ENCODE measurements at places on chromosomes 11 and 22.

GRCh38 chr22:39361496-39361895 is 11.7 kb downstream of the SYNGR1 start:
- DNase-seq: no peak

DNA sequence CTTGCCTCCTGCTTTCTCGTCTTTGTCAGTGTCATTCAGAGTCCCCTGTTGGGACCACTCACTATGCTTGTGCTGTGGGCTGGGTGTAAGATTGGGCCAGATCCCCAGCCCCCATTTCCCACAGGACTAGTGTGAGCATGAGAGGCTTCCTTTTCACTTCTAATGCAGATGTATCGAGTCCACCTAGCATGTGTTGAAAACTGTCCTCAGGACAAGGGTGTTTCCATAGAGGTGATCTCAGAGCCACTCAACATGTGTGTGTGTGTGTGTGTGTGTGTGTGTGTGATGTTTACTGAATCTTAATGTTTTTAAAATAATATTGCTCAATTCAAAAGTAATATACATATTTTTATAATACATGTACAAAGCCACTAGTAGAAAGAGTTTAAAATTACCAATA is 11.4 kb upstream of the CD44 start:
- DNase-seq: no peak

- no peak for DNase-seq
Observed at GRCh38 chr11:12689029-12689755, 15.0 kb downstream of the TEAD1 start.

DNA sequence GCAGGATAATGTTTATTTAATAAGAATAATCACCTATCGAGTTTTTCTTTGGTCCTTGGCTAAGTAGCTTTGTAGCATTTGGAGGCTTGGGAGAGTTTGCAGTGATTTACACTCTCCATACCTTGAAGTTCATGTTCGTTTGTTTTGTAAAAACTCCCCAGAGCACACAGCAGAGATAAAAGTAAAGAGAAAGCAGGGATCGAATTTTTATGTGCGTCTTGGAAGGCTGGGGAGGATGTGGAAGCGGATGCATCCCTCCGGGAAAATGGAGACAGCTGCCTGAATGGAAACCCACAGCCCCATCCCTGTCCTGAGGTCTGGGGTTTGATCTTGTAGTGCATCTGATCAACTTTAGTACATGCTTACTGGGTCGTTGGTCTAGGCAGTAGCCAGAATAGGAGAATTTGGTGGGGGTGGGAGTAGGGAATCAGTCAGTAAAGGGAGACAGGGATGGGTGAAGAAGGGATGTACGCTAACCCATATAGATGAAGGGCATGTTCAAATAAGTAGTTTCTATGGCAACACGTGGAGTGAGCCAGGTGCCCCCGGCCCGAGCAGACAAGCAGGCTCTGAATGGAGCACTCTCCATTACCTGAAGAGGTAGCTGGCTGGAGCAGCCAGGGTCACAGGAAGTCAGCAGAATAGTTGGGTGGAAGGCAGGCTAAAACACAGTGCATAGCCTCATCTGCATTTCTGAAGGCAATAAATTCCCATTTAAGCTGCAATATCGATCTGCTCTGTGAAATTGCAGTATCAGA is 147.8 kb downstream of the COMMD9 start:
- DNase-seq: no peak

- DNase-seq: no peak
Observed at GRCh38 chr22:40422558-40423309, 52.3 kb downstream of the SGSM3 start.

DNA sequence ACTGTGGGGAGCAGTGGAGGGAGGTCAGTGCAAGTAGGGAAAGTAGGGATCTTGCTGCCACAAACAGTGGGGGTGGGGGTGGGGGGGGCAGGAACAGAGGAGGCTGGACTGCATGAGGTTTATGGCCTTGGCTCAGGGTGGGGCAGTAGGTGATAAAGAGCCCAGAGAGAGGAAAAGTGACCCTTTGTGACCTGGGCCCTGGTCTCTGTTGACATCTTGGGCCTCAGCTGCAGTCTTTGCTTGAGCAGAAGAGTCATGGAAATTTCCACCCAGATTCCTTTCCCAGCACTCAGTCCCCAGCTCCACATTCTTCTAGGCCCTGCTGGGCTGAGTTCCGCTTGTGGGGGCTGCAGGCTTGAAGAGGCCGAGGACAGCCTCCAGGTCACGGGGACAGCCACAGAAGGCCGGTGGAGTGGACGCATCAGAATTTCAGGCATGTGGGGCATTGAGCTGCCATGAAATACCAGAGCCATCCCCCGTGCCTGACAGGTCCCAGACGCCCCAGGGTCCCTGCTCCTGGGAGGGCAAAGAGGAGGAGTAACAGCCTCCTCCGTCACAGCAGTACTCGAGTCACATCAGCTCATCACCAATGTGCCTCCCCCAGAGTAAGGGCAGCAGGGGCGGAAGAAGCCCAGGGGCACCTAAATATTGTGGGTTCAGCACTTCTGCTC is 9.7 kb upstream of the MALAT1 start:
- peak; percentile 71 for DNase-seq

DNA sequence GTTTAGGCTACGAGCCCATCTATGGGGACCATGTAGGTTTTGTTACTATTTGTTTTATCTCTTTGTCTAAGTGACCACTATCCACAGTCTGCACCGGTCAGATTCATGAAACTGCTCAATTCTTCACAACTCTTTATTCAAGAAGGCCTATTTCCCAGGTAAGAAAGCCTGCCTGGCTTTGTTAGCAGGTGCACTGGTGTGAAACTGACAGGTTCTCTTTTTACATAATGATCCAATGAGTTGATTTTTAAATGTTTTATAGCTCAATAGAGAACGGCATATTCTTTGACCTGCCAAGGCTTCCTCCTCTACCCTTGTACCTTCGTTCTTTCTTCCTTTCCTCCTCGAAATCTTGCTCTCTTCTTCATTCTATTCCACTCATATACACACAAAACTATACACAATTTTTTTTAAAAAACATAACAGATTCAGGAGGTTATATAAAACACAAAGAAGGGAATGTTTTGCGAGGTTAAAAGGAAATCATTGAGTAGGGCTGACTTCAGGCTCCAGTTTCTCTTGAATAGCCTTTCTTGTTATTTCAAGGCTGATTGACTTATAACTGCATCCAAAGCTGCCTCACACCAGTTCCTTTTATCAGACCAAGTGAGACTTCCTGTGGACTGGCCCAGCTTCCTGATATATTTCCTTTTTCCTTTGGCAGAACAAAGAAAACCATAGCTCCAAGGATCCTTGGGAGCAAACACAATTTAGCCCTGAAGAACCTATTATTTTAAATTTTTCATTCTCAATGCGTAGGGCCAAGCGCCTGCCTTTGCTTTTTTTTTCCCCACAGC is 11.4 kb downstream of the FLI1 start:
- DNase-seq: no peak

DNA sequence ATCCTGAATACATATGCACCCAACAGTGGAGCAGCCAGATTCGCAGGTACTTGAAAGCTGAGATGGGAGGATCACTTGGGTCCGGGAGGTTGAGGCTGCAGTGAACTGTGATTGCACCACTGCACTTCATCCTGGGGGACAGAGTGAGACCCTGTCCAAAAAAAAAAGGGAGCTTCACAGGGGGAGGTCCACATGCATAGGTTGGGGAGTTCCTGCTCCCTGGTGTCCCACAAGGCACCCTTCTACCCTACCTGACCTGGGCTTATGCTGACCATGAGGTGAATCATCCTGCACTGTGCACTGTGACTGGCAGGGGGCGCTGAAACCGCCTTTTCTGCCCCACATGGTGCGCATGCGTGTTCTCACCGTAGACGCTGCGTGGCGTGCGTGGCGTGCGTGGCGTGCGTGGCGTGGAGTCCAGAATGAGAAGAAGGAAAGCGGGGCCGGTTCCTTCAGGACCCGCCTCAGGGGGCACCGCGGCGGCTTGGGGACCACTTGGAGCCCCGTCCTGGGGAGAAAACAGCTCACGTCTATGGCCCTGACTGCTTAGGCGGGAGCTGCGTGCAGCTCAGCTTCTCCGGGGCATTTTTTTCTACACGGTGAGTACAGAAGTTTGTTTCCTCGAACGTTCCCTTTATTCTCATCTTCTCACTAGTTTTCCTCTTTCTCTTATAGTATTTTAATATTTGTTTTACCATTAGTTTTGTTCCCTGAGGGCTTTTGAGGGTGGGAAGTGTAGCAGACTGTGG is 116.6 kb upstream of the GRK3 start:
- peak; percentile 40 for DNase-seq

GRCh38 chr11:25048632-25049031 is 551.8 kb downstream of the LUZP2 start:
- DNase-seq: no peak

DNA sequence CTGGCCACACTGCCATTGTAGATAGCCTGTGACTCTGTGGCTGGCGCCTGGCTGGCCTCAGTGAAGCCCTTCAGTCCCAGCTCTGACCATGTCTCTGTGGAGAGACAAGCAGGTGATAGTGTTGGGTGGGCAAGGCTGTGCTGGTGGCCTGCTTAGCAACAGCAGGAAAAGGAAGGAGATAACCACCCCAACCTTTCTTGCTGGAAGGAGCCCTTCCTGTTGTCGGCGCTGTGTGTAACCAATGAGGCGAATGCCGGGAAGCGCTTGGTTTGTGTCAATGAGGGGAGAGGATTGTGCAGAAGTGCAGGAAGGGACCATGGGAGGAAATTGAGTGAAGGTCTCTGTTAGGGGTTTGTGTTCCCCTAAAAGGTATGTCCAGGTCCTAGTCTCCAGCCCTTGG is 27.3 kb downstream of the PARVB start:
- no peak for DNase-seq

DNA sequence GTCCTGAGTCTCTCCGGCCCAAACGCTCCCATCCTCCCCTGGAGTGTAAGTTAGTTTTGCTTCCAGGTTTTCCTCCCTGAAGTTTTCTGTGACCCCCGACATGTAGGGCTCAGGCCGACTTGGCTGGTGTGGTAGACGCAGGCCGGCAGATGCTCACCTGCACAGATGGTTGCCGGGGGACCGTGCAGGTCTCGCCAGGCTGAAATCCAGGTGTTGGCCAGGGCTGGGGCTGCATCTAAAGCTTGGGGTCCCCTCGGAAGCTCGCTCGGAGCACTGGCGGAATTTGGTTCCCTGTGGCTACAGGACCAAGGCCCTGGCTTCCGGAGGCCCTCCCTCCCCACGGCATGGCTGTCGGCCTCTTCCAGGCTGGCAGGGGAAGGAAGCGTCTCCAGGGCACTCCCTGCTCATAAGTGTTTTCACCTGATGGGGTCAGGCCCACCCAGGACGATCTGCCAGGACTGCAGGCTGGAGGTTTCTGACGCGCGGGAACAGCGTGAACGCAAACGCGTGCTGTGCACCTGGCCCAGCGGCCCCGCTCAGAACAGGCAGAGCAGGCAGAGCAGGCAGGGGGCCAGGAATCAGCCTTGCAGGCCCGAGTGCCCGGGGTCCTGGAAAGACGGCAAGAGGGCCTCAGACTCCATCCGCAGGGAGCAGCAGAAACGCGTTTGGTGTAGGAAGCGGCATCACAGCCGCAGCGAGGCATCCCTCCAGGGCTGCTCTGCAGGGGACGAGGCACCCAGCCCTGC is 258.2 kb downstream of the BRD1 start:
- no peak for DNase-seq

- no peak for DNase-seq
Observed at GRCh38 chr11:7851391-7851790, 54.6 kb upstream of the OR5P2 start.

DNA sequence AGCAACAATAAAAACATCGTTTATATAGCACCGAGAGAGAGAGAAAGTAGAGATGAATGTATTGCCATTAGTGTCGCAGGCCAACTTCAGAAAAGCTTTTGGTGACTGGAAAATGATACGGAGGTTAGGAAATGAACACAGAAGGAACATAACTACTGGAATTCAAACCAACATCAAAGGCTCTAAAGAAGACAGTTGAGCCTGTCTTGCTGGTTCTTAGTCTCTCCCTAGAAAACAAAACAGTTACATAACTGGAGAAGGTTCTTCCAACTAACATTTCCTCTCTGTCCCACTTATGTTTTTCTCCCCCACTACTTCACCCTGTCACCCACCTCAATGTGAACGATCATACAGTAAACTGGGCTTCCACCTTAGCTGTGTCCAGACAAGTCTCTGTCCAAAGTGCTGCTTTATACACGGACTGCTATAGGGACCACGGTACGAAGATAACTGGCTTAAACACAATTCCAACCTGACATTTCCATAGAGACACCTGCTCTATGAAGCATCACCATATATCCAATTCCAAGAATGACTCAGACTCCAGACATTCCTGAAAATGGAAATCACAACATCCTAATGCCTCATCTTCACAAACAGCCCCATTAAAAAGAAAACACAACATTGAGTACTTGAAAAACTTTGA is 85.2 kb upstream of the ARHGAP32 start:
- no peak for DNase-seq

GRCh38 chr11:46618837-46619236 is 1.5 kb downstream of the ATG13 start:
- no peak for DNase-seq

GRCh38 chr11:113528982-113529381 is 53.8 kb upstream of the DRD2 start:
- no peak for DNase-seq

DNA sequence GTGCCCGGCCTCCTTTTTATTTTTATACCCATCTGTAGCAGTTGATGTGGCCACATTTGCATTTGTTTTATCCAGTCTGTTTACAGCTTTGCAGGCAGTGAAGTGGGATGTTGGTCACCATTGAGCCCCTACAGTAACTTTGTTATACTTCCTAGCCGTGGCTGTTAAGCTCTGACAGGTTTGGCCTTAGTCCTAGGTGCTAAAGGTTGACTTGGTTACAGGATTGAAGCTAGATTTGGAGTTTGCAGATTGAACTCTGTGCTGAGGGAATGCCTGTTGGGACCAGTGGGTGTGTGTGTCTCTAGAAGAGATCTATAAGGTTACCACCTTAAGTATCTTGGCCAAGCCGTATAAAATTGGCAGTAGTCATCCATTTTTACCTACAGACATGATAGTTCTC is 91.2 kb downstream of the PPP6R3 start:
- no peak for DNase-seq

GRCh38 chr22:36687516-36687915 is 16.0 kb downstream of the CACNG2 start:
- DNase-seq: no peak

DNA sequence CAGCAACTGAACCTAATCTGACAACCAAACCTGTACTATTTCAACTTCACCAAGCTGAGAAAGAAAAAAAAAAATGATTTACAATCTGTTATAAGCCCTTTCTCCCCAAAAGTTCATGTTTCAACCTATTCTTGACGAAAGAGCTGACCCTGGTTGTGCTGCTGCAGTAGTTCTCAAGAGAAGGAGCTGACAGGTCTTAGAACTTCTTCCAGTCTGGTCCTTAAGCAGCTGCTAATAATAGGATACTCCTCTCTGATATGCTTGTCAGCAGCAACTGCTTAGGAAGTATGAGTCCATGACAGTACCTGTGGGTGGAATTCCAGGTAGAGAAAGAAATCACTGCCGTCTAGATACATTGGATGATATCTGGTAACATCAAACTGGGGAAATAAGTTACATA is 735.1 kb upstream of the CCDC90B start:
- DNase-seq: no peak

GRCh38 chr11:83063073-83063754 is 8.5 kb downstream of the RAB30 start:
- DNase-seq: peak; percentile 47

GRCh38 chr11:46181843-46182424 is 60.7 kb upstream of the PHF21A start:
- DNase-seq: no peak

GRCh38 chr11:5522308-5522707 is 5.8 kb upstream of the UBQLNL start:
- no peak for DNase-seq
